ENCODE measurements at places on chromosomes 2 and 18.
A peak's percentile ranks its signal among the peaks of the same experiment; 100 is the strongest.

GRCh38 chr18:76494231-76495005, 624 bp downstream of the ZNF516 start:
- peak; percentile 86 for DNase-seq

- DNase-seq: no peak
Measured at GRCh38 chr2:147639891-147640290, 204.9 kb upstream of the ACVR2A start.

DNA sequence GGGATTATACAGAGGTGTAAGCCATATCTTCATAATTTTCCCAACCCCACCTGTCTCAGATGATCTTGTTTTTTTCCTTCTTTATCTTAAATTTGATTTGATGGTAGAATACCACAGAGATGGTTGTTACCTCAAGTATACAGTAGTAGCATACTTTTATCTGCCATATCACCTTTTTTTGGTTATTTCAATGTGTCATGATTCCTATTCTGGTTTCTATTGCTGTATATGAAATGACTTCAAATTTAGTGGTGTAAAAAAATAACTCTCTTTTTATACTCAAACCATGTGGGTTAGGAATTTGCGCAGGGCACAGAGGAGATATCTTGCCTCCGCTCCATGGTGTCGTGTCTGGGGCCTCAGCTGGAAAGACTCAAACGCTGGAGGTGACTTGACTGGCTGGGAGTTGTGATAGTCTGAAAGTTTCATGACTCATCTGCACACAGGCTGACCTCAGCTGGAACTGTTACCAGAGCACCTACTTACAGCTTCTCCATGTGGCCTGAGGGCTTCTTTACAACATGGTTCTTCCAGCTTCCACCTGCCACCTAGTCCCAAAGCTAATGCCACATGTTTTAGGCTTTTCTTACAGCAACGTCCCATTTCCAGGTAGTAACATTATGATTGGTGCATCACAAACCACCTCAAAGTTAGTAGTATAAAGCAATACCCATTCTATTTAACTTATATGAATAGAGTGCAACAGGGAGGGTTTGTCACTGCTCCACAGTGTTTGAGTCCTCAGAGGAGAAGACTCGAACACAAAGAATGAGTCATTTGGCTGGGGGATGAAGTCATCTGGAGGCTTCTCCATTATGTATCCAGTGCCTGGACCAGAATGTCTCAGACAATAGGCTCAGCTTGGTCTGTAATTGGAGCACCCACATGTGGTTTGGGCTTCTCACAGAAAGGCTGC, 82.3 kb upstream of the XPO1 start:
- no peak for DNase-seq

DNA sequence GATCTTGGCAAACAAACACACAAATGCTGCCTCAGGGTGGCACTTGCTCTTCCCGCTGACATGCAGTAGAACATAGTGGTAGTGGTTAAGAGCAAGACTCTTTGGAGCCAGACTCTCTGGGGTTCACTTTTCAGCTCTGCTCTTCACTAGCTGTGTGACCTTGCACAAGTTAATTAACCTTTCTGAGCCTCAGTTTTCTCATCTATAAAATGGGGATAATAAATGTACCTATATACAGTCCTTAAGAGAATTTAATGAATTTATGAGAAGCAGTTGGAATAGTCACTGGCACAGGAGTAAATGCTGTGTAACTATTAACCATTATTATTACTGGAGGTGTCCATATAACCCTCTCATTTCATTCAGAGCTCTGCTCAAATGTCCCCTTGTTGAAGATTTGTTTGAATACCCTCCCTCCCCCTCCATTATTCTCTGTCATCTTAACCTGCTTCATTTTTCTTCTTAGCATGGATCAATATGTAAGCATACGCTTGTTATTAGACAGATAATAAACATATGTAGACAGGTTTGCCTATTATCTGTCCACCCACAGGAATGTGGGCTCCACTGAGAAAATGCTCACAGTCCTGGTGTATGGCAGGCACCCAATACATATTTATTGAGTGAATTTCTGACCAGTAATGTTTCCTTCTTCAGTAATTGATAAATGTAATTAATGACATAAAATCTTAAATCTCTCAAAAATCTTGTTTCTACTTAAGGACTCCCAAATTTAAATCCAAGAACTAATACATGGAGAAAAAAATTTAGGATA, 64.5 kb downstream of the TSPYL6 start:
- DNase-seq: no peak

DNA sequence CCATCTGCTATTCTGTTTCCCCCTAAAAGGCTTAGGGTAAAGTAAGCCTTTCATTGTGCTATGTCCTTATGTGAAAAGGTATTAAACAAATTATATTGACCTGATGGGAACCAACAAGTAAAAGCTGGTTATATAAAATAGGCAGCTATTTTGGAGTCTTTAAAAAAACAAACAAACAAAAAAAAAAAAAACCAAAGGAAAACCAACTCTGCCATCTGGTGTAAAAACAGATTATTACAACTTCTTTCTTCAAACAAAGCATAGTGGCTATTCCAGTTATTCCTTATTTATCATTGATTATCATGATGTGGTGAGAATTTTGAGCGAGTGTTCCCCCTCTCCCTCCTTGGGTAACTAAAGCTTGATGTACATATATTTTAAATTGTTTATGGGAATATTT, 122.3 kb upstream of the FHL2 start:
- peak; percentile 80 for DNase-seq

DNA sequence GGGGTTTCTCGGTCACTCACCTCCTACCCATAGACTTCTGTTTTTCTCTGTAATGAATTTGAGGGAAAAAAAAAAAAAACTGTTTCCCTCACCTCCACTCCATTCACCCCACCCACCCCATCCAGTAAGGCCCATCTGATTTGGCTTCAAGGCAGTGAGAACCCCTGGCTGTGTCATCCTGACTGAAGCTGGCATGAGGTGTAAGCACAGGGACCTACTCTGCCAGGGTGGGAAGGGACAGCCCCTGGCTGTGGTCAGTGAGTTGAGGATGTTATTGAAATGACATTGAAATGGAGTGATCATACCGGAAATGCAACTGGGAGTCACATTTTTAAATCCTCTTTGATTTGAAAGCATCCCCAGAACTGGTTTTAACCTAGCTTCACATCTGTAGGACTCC, 19.1 kb upstream of the BCL2L11 start:
- no peak for DNase-seq

GRCh38 chr2:120765678-120766469, 30.2 kb downstream of the GLI2 start:
- peak; percentile 72 for DNase-seq

GRCh38 chr2:177164131-177164530, 48.5 kb upstream of the HNRNPA3 start:
- no peak for DNase-seq

DNA sequence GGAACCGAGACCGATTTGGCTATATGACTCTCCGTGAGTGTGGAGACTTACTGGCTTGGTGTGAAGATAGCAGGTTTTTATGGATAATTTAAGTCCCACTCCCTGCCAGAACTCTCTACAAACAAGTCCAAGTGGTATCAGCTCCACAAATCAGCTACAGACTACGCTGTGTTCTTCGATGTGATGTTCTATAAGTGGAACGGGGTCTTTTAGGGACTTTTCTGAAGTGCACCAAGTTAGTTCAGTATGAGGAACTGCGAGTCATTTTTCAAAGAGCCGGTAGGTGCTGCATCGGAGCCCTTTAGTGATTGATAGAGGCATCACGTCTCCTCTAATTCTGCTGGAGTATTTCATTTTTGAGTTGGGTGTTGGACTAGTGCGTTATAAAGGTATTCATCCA, 107.1 kb downstream of the TSHZ1 start:
- DNase-seq: no peak

GRCh38 chr2:15693926-15694588, 102.4 kb downstream of the DDX1 start:
- DNase-seq: peak; percentile 55

DNA sequence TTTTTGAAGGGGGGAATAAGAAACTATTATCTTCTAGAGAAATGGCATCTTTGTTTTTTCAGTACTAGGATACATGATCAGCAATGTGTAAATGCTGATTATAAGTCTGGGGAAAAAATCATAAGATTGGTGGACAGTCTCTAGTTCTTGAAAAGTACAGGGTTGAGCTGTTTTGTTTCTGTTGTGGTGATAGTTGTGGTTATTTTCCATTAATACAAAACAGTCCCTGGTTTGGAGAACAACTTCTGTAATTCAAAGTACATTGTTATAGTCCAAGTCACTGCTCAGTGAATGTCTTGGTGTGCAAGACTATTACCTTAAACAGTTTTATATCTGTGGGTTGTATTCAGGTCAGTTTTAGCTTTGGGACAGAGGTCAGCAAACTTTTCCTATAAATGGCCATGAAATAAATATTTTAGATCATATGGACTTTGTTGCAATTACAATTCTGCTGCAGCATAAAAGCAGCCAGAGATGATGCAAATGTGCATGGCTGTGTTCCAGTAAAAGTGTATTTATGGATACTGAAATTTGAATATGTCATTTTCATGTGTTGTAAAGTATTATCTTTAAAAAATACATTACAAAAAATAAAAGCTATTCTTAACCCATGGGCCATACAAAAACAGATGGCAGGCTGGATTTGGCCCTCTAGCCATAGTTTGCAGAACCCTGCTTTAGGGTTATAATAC, 111.0 kb downstream of the CERS6 start:
- no peak for DNase-seq

GRCh38 chr2:203396667-203397066, 68.5 kb downstream of the ABI2 start:
- DNase-seq: no peak

DNA sequence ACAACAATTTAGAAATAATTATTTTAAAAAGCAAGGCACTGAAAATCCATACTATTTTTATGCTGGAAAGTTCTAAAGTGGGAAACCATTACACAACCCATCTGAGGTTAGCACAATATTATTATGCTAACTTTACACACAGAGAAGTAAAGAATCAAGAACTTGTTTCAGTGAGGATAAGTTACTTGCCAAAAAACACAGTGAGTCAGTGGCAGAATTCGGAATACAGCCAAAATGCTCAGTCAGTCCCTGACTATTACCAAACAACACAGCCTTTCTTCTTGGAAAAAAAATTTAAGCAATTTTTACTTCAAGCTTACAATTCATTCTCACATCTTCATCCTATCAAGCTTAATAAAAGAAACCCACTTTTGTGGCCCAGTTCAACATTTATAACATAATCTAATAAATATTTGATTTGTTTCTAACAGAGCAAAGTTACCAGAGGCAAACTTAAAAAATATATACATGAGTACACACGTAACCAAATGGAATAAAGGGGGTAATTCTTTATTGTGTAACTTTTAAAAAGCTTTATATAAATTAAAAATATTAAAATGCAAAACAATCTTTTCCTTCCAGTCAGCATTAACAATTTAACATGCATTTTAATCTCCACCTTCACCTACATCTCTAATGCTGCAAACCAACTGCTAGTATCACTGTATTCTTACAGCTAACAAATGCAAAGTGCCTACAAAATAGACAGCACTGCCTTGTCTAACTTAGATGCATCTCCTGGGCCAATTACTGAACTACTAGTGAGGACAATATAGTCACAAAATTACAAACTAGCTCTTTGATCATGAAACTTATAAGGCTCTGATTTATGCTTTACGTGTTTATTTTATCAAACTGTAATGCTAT, 55.2 kb downstream of the CCDC88A start:
- peak; percentile 47 for DNase-seq

All from eye (tissue), 1 donor.